Upper lobe of right lung (tissue), 1 donor: ENCODE measurements at places on chromosomes 7 and 10.

DNA sequence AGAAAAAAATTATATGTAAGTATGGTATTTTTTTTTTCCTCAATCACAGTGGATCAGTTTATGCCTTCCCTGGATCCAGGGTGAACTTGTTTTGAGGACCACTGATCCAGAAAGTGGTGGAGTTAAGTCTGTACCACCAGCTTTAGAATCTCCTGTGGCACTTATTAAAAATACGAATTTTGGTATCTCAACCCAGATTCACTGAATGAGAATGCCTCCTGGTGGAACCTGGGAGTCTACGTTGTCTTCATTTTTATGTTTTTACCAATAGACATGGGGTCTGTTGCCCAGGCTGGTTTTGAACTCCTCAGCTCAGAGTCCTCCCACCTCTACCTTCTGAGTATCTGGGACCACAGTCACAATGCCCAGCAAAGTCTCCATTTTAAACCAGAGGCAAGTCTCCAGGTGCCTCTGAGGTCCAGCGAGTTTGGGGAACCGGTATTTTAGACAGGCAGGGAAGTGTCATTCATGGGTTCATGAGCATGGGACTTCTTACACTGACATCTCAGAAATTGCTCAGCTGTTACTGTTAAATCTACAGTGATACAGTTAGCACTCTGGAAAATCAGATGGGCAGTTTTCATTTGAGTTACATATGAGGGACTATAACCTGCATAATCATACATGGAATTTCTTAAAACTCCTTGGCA is 200.9 kb downstream of the AUTS2 start:
- no peak overlapping the region for H3K27ac ChIP-seq
- no peak overlapping the region for H3K4me3 ChIP-seq
- no peaks in the 10 kb centered on the region for H3K36me3 ChIP-seq
- H3K27me3 ChIP-seq = no peaks in the 10 kb centered on the region
- H3K4me1 ChIP-seq = peaks cover 18% of the 10 kb centered on the region

- H3K4me1 ChIP-seq = no peaks in the 10 kb centered on the region
- DNase-seq = no peak
- H3K36me3 ChIP-seq = no peaks in the 10 kb centered on the region
- no peak overlapping the region for H3K27ac ChIP-seq
- no peak overlapping the region for H3K4me3 ChIP-seq
- no peaks in the 10 kb centered on the region for H3K27me3 ChIP-seq
These were observed 29.6 kb downstream of the COL13A1 start for GRCh38 chr10:69831231-69831855.

DNA sequence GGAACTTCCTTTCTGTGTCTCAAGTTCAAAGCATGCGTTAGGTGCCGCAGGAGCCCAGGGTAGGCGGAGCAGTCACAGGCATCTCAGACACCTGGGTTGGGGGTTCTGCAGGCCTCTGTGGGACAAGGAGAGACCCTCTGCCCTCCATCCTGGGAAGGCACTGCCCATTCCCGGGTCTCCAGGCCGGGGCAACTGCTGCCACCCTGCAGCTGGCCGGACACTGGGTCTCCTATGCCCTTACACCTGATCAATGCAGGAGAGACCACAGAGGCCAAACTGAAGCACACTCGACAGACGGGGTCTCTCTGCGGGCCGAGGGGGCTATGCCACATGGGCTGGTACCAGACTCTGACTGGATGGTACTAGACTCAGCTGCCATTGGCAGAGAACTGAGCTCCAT is 36.9 kb downstream of the YKT6 start:
- no peak for DNase-seq
- no peak overlapping the region for H3K27ac ChIP-seq
- H3K4me3 ChIP-seq = no peak overlapping the region

DNA sequence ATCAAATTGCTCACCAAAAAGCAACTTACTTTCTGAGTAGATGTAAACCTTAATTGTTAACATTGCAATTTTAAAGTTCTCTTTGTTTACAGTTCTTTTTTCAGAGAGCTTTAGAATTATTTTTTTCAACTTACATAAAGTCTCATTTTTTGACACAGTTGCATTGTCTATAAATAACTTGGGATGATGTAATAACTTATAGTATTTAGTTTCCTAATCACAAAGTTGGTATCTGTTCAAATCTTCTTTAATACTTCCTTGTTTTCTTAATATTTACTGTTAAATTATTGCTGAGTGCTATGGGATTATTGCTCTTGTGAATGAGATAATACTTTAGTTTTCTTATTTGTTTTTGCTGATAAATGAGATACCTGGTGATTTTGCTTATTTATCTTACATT is 18.9 kb upstream of the SUV39H2 start:
- H3K36me3 ChIP-seq = peaks cover 28% of the 10 kb centered on the region
- DNase-seq = no peak
- no peak overlapping the region for H3K27ac ChIP-seq
- no peaks in the 10 kb centered on the region for H3K4me1 ChIP-seq
- H3K4me3 ChIP-seq = no peak overlapping the region

GRCh38 chr10:112307358-112308124 is 24.3 kb downstream of the TECTB start:
- no peaks in the 10 kb centered on the region for H3K4me1 ChIP-seq
- no peak overlapping the region for H3K27ac ChIP-seq
- H3K27me3 ChIP-seq = no peaks in the 10 kb centered on the region
- DNase-seq = peak; percentile 74
- H3K4me3 ChIP-seq = no peak overlapping the region

DNA sequence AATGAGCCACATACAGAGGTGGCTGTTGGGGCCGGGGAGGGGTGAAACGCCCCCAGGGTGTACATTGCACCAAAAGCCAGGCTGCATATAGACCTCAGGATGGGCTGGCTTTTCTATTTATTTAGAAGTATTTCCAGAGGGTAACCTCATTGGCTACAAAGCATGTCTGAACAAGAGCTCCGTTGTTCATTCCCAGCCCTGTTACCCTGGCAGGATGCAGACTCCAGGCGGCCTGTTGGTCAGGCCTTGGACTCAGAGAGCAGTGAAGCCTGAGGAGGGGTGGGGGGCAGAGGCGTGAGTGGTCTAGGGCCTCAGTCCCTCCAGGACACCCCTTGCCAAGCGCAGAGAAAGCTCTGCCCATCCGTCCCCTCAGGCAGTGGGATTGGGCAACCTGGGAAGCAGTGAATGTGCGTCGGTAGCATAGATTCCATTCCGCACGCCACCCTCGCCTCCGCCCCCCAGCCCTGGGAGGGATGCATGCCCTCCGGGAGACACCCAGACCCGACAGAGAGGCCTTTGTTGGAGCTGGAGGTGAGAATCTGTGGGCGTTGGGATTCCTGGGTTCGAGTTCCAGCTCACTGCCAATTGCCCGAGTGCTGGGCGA is 41.9 kb downstream of the TCF7L2 start:
- DNase-seq = no peak
- H3K27ac ChIP-seq = no peak overlapping the region

DNA sequence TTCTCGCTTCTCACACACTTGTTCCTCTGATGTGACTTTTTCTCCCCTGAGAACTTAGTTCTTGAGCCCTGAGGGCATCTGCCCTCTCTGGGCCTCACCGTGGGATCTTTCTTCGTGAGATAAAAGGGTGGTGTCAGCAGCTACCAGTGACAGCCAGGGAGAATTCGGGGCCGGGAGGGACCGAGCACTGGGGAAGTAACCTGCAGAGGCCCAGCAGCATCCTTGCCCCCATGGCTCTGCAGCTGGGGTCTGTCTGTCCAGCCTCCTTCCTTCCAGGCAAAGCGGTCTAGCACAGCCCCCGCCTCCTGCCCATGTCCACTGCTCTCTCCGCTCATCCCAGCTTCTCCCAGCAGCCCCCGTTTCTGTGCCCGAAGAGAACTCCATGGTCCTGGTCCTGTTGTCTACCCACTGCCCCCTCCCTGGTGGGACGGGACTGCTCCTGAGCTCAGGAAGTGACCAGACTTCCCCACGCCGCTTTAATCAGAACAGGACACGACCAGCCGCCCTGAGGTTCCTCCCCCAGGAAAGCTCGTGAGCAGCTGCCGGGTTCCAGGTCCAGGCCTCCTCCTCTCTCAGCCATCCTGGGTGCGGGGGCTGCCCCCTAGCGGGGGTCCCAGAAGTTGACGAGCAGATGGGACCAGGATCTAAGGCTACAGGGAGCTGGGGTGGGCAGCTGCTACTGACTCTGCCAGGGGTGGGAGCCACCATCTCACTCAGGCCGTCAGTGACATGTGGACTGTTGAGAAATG is 187.5 kb downstream of the WDR37 start:
- no peaks in the 10 kb centered on the region for H3K36me3 ChIP-seq
- no peak overlapping the region for H3K4me3 ChIP-seq
- no peak overlapping the region for H3K27ac ChIP-seq
- H3K4me1 ChIP-seq = no peaks in the 10 kb centered on the region
- peaks cover 28% of the 10 kb centered on the region for H3K27me3 ChIP-seq
- no peak for DNase-seq

DNA sequence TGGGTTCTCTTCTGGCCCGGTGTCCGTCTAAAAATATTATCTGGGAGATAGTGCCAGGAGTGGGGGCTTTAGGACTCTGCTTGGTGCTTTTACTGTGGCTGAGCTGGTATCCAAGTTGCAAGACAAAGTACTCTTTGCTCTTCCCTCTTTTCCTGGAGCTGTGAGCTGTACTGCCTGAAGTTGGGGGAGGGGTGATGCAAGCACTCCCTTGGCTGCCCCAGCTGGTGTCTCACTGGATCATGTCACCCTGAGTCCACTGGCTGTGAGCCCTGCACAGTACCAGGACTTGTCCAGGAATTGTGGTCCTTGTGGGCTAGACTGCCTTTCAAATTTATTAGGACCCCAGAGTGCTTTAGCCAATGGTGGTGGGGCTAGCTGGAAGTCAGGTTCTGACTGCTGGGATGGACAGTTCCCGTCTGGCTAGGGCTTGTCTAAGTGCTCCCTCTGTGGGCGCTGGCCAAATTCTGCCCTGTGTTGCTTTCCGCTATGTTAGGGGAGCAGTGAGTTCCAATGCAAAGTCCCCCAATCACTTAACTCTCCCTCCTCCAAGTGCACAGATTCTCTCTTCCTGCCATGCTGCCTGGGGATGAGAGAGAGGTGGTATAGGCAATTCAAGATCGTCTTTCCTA is 13.1 kb downstream of the CC2D2B start:
- H3K4me1 ChIP-seq = no peaks in the 10 kb centered on the region
- H3K27ac ChIP-seq = no peak overlapping the region
- no peaks in the 10 kb centered on the region for H3K36me3 ChIP-seq
- H3K27me3 ChIP-seq = no peaks in the 10 kb centered on the region
- H3K4me3 ChIP-seq = no peak overlapping the region

GRCh38 chr10:122746408-122746807 is 46.8 kb upstream of the C10orf120 start:
- no peak for DNase-seq
- no peaks in the 10 kb centered on the region for H3K4me1 ChIP-seq
- H3K27ac ChIP-seq = no peak overlapping the region
- no peaks in the 10 kb centered on the region for H3K27me3 ChIP-seq

DNA sequence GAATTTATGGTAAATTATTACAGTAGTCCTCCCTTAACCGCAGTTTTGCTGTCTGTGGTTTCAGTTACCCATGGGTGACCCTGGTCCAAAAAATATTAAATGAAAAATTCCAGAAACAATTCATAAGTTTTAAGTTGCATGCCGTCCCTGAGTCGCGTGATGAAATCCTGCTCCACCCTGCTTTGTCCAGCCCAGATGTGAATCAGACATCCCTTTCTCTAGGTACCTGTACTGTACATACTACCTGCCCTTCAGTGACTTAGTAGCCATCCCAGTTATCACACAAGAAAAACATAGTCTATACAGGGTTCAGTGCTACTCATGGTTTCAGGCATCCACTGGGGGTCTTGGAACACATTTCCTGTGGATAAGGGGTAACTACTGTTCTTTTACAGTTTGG is 20.5 kb upstream of the RHEB start:
- H3K27me3 ChIP-seq = no peaks in the 10 kb centered on the region
- H3K36me3 ChIP-seq = no peaks in the 10 kb centered on the region
- no peak for DNase-seq
- H3K4me1 ChIP-seq = peaks cover 13% of the 10 kb centered on the region

- H3K36me3 ChIP-seq = peaks cover 41% of the 10 kb centered on the region
- no peak for DNase-seq
- no peak overlapping the region for H3K27ac ChIP-seq
- H3K4me1 ChIP-seq = no peaks in the 10 kb centered on the region
- H3K27me3 ChIP-seq = no peaks in the 10 kb centered on the region
These were observed 14.8 kb downstream of the EIF4EBP2 start for GRCh38 chr10:70418713-70419112.

GRCh38 chr10:19713800-19714525 is 102.3 kb upstream of the PLXDC2 start:
- no peaks in the 10 kb centered on the region for H3K4me1 ChIP-seq
- no peak overlapping the region for H3K4me3 ChIP-seq
- DNase-seq = no peak
- no peaks in the 10 kb centered on the region for H3K27me3 ChIP-seq
- no peak overlapping the region for H3K27ac ChIP-seq

- no peak for DNase-seq
- H3K27ac ChIP-seq = peak overlapping the region; percentile 27
- H3K4me3 ChIP-seq = no peak overlapping the region
These were observed 5.5 kb downstream of the PTPRN2 start for GRCh38 chr7:158582089-158582456.

DNA sequence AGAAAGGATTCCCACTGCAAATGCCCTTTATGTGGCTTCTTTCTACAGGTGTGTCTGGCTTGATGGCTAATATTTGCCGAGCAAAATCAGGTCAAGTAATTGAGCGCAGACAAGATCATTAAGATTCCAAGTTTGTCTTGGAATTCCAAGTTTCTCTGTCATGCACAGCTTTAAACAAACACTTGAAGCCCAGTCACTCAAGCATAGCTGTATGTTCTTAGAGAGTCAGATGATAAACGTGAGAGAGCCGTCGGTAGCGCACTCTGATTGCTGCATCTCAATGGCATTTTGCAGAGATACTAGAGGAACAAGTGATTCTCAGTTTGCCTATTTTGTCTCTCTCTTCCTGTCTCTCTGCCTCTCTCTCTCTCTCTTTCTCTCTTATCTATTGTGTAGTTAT is 658 bp downstream of the DMBT1 start:
- H3K4me3 ChIP-seq = no peak overlapping the region
- H3K36me3 ChIP-seq = no peaks in the 10 kb centered on the region
- H3K4me1 ChIP-seq = no peaks in the 10 kb centered on the region
- DNase-seq = no peak
- H3K27me3 ChIP-seq = peaks cover 5% of the 10 kb centered on the region

- no peak overlapping the region for H3K27ac ChIP-seq
- no peaks in the 10 kb centered on the region for H3K27me3 ChIP-seq
- no peaks in the 10 kb centered on the region for H3K4me1 ChIP-seq
- no peak overlapping the region for H3K4me3 ChIP-seq
- no peaks in the 10 kb centered on the region for H3K36me3 ChIP-seq
These were observed 15.6 kb downstream of the ACSM6 start for GRCh38 chr10:95209509-95210127.

- no peak overlapping the region for H3K27ac ChIP-seq
- DNase-seq = no peak
- H3K4me3 ChIP-seq = no peak overlapping the region
- no peaks in the 10 kb centered on the region for H3K36me3 ChIP-seq
- H3K4me1 ChIP-seq = no peaks in the 10 kb centered on the region
These were observed 90.3 kb downstream of the ZNF37A start for GRCh38 chr10:38184477-38184876.

GRCh38 chr7:156675721-156676120 is 35.1 kb downstream of the RNF32 start:
- no peaks in the 10 kb centered on the region for H3K27me3 ChIP-seq
- H3K4me3 ChIP-seq = no peak overlapping the region
- H3K36me3 ChIP-seq = peaks cover 43% of the 10 kb centered on the region
- no peaks in the 10 kb centered on the region for H3K4me1 ChIP-seq
- DNase-seq = no peak
- H3K27ac ChIP-seq = no peak overlapping the region
